ENCODE measurements at places on chromosomes 5 and 9.

- no peak for DNase-seq
These were observed 773 bp upstream of the AGGF1 start for GRCh38 chr5:77029376-77029885.

GRCh38 chr5:169970339-169970738, 10.0 kb downstream of the INSYN2B start:
- DNase-seq, result no peak

DNA sequence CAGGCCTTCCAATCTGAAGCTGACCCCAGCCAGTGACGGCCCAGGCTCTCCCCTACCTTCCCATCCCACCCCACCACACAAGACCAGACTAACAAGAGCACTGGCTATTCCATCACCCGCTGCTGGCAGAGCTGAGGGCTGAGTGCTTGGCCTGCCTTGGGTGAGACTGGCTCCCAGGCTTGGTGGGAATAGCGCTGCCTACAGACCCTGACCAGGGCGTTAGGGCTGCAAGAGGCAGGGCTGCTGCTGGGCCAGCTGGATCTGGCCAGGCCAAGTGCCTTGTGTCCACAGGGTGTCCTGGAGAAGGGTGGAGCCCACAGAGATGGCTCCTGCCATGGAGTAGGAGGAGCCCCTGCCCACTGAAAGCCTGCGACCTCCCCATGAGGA, 31.6 kb upstream of the ANGPTL2 start:
- DNase-seq, result no peak

- DNase-seq, result no peak
These were observed 47.2 kb downstream of the NIPAL4 start for GRCh38 chr5:157506981-157507780.

- DNase-seq, result no peak
These were observed 554.8 kb downstream of the BNC2 start for GRCh38 chr9:16315720-16316119.

- DNase-seq, result no peak
These were observed 101.1 kb downstream of the LMNB1 start for GRCh38 chr5:126878085-126878484.

GRCh38 chr5:38782180-38782835, 63.5 kb upstream of the OSMR start:
- DNase-seq, result no peak

- no peak for DNase-seq
These were observed 100.4 kb downstream of the TTLL11 start for GRCh38 chr9:121992571-121993212.

DNA sequence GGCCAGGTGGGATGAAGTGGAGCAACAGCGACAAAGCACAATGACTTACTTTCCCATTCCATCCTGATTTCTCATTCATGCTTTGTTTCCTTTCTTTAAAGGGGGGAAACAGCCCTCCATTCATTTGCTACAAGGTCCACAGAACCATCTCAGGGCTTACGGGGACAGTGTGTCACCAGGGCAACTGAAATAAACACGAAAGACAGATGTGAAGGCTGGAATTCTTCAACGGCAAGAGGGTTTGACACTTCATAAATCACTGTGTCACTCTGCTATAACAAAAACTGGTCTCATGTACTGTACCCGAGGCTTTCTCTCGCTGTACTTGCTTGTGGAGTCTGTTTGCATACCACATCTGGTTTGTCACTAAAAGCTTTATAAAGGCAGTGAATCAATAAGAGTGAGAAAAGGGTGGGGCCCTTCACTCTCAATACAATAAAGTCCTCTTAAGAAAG, 150.8 kb downstream of the EFNA5 start:
- DNase-seq, result no peak

GRCh38 chr5:144582066-144582465, 411.4 kb downstream of the KCTD16 start:
- no peak for DNase-seq

DNA sequence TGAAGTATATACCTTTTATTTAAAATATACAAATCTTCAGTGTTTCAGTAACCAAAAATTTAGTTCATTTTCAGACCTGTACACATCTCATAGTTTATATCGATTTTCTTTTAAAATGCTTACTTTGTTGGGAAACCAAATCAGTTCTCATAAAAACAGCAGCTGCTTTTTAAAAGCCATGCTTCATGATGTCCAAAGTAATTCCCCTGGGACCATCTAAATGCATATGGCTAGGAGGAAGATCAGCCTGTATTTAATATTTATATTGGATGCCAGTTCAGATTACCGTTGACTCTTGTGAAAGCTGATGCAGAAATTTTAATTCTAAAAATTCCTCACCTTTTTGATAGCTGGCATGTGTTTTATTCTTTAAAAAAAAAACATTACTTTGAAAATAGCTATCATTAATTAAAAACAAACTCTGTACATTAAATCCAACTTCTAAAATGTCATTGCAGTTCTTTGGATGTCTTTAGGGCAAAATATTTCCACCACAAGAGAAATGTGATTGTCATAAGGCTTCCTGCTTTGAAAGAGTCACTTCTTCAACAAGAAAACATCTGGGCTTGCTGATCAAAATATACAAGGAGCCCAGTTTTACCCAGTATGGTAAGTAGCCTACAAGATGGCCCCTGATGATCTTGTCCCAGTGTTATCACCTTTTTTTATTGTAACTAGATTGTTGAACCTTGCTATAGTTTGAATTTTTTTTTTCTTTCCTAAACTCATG, 1242.9 kb upstream of the CDH6 start:
- no peak for DNase-seq

GRCh38 chr5:138620663-138621224, 45.5 kb upstream of the HSPA9 start:
- DNase-seq, result no peak

DNA sequence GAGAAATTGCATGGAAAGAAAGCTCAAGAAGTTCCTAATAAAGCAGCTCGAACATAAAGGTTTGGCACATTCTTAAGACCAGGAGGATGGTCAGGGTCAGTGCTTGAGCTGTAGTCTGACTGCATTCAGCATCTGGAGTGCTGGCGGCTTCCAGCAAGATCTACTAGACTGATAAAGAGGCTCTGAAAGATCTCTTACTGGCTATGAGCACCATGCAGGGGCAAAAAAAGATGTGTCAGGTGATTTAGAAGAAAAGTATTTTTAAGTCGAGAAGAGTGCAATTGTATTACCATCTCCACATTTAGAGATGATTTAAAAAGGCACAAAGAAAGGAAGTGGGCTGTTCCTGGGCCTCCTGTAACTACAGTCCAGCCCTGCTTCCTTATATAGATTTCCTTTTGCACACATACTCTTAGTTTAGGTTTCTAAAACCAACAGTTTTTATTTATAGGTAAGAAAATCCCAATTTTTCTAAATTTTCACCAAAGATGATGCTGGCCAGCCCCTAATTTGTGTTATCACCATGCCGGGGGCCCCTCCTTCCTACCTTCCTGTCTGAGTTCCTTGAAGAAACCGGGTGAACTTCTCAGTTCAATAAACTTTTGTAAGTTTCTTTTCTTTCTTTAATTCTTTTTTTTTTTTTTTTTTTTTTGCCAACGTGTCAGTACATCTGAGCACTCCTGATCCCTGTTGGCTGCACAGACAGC, 65.9 kb upstream of the PLPP1 start:
- no peak for DNase-seq

DNA sequence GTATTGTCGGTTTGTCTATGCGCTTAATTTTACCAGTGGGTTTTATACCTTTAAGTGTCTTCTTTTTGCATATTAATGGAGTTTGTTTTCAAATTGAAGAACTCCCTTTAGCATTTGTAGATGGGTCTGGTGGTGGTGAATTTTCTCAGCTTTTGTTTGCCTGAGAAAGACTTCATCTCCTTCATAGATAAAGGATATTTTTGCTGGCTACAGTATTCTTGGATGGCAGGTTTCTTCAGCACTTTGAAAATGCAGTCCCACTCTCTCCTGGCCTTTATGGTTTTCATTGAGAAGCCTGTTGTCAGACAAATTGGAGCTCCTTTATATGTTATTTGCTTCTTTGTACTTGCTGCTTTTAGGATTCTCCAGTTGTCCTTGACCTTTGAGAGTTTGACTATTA, 142.1 kb downstream of the RAB3C start:
- DNase-seq, result no peak

DNA sequence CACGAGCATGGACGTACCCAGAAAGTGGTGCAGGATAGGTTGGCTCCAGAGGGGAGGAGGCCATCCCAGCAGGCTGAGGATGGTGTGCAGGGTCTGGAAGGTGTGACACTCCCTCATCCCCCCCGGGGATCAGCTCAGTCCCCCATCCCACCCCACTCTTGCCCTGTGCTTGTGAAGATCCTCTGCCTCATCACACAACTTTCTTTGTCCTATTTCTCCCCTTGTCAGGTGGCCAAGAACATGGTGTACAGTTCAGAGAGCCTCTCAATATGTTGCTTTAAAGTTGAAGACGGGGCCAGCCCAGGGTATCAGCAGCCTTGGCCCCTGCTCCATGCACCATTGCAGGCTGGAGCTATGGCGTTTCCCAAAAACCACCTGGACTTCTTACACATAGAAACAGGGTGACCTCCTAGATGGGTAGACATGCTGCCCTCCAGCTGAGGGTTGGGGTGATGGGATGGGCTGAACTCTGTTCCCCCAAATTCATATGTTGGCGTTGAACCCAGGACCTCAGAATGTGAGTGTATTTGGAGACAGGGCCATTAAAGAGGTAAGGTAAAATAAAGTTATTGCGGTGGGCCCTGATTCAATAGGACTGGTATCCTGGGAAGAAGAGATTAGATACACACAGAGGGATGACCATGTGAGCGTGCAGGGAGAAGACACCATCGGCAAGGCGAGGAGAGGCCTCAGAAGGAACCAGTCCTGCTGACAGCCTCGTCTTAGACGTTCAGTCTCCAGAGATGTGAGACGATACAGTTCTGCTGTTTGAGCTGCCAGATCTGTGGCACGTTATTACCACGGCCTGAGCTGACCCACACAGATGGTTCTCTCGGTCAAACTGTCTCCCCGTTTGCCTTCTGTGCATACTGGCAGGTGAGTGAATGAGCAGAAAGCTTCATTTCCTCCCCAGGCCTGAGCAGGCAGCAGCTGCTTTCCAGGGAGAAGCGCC, 272.5 kb downstream of the GADD45G start:
- DNase-seq, result no peak

DNA sequence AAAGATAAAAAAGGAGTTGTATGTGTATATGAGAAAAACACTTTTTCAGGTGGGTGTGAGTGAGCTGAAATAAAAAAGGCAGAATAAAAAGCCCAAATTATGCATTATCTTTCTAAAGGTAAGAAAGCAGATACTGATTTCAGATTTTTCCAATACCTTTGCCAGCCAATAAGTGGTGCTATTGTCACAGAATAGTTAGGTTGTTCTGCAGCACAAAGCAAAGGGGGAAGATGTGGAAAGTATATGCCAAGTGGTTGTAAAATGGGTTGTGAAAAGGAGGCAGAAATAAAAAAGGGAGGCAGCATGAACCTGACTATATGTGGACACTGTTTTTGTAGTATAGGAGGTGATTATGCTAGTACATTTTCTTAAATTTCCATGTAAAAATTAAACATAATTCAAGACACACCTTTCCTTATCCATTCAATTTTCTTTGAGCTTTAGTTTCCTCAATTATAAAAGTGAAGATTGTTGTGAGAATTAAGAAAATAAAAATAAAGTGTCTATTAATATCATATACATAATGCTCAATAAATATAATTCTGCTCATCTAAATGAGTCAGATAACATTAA, 106.7 kb downstream of the SMIM15 start:
- no peak for DNase-seq

DNA sequence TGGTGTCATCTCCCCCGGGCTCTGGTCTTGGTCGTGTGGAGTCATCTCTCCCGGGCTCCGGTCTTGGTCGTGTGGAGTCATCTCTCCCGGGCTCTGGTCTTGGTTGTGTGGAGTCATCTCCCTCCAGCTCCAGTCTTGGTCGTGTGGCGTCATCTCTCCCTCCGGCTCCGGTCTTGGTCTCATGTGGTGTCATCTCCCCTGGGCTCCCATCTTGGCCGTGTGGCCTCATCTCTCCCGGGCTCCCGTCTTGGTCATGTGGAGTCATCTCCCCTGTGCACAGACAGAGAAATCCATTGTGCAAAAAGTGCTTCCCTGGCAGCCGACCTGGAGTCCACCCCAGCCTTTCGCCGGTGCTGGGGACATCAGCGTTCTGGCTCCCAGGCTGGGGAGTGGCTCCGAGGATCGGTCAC, 91.1 kb upstream of the CACNA1B start:
- DNase-seq, result no peak

DNA sequence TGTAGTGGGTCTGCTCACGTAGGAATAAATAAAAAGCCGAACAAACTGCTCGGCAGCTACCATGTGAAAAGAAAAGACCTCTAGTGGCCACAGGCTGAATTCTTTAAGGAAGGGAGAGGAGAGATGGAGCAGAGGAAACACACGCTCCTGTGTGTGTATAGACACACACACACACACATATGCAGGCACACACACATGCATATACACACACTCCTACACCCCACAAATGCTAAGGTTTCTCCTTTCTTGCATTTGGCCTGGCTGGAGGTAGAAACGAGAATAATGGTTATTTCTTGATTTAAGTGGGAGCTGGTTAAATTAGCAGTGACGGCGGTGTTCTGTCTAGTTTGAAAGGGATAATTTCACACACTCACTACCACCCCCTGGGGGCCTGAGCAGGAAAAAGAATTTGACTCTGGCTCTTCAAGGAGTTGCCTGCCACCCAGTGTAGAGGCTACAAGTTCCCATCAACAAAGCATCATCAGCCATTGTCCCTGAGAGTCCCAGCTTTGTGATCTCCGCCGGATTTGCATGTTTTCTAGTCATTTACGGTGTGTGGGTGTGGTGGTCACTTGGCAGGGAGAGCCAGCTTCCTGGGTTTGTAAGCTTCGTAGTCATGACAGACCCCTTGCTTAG, at the start of gene INSYN2B:
Gene INSYN2B, minus strand, starts transcription at position 78 of the 636 bp plus-strand sequence. CDS start 96,597 bp downstream, outside the sequence.
- no peak for DNase-seq

DNA sequence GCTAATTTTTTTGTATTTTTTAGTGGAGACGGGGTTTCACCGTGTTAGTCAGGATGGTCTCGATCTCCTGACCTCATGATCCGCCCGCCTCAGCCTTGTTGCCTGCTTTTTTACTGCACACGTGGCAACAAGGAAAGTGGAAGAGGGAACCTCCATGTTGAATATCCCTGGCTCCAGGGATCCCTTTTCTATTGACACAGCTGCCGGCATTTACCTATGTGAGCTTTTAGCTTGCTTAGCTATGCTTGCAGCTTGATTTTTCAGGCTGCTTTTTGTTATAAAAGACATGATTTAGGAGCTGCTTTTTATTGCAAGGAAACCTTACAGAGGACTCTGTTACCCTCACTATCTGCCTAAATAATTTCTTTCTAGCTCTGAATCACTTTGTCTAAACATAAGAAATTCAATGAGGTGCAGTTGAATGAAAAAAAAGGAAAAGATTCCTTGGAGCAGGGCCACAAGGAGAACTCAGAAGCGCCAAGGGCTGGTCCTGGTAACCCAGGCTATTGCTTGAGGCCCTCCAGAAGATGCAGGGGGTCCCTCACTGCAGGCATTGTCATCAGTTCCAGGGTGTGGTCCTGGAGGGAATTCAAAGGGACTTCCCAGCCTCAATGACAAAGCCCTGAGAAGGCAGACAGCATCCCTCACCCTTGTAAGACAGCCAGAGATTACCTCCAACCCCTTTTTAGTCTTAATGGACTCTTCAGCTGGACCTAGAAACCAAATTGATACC, 89.9 kb downstream of the SYK start:
- DNase-seq, result no peak
